ENCODE measurements at places on chromosomes 7 and 10. TPM values are rescaled to one million over a fixed set of nuclear protein-coding genes. Genes with fewer than 3 reads are reported as not detected.

DPYSL4 gene
- total RNA-seq, result 2.3 TPM

RPEL1 gene
- 0.32 TPM for total RNA-seq

CHST15 gene
- 15.5 TPM for total RNA-seq

VSTM2A gene
- not detected for total RNA-seq

GIMAP1 gene
- 20.5 TPM for total RNA-seq

CYP26A1 gene
- not detected for total RNA-seq

FAM25C gene
- total RNA-seq, result not detected

ZP3 gene
- 1.8 TPM for total RNA-seq

FASTK gene
- total RNA-seq, result 67.9 TPM

LYZL1 gene
- not detected for total RNA-seq

FAM171A1 gene
- total RNA-seq, result 26.3 TPM

THSD7A gene
- 14.3 TPM for total RNA-seq

PPP1R3C gene
- total RNA-seq, result 1.9 TPM
